Esophagus mucosa (tissue), 1 donor: ENCODE measurements at places on chromosomes 1 and 21. TPM values are rescaled to one million over a fixed set of nuclear protein-coding genes. Genes with fewer than 3 reads are reported as not detected.

DNA sequence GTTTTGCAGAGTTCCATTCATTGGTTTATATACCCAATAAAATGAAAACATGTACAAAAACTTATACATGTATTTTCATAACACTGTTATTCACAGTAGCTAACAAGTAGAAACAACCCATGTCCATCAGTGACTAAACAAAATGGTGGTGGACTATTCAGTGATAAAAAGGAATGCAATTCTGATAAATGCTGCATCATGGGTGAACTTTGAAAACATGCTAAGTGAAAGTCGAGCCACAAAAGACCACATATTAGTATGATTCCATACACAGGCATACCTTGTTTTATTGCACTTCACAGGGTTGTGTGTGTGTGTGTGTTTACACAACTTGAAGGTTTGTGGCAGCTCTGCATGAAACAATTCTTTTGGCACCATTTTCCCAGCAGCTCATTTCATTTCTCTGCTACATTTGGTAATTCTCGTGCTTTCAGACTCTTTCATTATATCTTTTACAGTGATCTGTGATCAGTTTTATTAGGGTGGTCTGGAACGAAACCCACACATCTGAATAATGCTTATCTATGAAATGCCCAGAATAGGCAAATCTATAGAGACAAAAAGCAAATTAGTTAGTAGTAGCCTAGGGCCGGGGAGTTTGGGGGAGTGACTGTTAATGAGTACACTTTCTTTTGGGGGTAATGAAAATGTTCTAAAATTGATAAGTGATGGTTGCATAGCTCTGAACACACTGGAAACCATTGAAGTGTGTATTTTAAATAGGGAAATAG lies 27.2 kb downstream of the RNF11 start:
- no peak for ATAC-seq

DNA sequence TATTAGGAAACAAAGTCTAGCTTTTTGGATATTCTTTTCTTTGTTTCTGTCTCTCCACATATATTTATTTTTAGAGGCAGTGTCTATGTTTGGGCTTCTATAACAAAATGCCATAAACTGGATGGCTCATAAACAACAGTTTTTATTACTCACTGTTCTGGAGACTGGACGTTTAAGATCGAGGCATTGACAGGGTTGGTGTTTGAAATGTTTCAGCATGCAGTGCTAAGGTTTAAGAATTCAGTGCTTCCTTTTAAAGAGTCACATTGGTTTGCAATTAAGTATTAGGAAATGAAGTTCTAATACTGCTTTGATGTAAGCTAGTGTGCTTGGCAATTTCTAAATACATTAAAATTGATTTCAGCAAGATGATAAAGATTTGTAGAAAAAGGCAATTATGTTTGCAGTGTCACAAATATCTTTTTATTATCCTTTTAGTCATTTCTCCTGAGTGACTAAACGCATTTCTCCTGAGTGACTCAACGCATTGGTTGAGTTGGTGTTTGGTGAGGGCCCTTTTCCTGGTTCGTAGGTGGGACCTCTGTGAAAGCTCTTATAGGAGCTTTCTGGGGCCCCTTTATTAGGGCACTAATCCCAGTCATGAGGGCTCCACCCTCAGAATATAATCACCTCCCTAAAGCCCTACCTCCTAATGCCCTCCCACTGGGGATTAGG lies 317.0 kb downstream of the USP25 start:
- ATAC-seq: no peak

Gene GNG4
- 7.2 TPM for total RNA-seq

Gene FGR
- 1.3 TPM for total RNA-seq

Gene EPHA2
- 146 TPM for total RNA-seq

Gene PRELP
- total RNA-seq: 1.5 TPM

DNA sequence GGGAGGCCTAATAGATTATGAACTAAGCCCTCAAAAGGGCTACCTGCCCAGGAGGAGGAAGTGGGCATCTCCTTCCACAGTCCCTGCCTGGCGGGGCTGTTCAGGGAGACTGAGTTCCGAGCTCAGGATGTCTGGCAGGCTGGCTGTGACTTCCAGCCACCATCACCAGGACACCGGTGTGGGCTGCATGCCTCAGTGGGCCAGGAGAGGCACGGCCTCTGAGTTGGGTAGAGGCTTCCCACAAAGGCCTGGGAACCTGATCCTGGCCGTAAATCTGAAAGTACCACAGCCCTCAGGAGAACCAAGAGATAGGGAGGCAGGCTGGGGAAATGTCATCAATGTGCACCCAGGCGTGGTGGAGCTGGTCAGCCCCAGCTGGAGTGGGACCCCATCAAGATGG lies 29.1 kb downstream of the NTPCR start:
- no peak for ATAC-seq

Gene ADAM30
- total RNA-seq: not detected

Gene DEPDC1
- 10.4 TPM for total RNA-seq

DNA sequence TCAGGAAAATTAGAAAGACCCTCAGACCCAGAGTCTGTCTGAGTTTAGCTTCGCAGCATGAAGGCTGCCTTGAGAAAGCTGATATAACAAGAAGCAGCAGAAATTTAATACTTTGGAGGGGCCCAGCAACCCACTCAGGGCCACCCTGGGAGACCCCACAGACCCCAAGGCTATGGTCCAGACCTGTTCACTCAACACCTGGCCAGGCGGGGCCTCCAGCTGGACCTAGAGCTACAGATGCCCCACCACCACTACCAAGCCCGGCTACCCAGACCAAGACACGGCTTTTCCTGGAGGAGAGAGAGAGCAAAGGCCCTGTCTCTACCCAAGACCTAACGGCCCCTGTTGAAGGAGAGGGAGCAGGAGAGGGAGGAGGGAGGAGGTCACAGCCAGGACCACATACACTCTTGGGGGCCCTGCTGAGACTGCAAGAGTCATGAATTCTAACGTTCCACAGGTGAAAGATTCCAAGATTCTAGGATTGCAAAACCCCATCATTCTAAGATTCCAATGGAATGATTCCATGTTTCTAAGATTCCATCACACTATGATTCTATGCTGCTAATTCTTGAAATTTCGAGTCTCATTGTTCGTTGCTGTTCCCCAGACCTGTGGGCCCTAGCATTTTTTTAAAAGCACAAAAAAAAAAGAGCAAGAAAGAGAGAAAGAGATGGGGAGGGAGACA lies 53.2 kb downstream of the LACTBL1 start:
- no peak for ATAC-seq

Gene LMO4
- total RNA-seq: 48.2 TPM

DNA sequence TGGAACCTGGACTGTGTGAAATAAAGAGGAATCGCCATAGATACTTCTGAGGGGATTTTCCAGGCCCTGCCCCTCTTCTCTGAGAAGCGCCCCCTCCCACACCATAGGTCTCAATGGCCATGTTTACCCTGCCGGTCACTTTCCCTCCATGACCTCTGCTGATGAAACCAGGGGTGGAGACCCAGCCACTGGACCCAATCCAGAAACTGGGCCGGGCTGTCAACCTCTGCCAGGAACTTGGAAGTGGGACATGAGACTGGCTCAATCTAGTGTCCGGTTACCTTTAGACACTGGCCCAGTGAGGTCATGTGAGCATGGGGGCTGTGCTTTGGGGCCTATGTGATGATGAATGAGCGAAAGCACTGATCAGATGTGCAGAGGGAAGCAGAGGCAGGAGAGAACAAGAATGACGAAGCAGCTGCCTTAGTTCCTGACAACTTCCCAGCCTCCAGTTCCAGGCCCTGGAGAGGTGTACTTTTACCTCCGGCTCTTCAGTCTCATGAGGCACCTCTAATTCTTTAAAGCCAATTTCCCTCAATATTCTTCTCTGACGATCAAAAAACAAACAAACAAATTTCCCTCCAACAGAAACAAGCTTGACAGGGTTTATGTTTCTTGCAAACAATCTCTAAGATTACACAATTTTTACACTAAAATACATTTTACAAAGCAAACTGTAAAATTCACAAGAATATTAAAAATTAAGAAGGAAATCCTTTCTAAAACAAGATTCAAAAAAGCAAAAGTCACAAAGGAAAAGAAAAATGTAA lies 4.9 kb downstream of the ASAP3 start:
- no peak for ATAC-seq

Gene IL10
- total RNA-seq: 0.84 TPM

- ATAC-seq: no peak
Measured at GRCh38 chr1:205601205-205601604, 30.6 kb downstream of the ELK4 start.

DNA sequence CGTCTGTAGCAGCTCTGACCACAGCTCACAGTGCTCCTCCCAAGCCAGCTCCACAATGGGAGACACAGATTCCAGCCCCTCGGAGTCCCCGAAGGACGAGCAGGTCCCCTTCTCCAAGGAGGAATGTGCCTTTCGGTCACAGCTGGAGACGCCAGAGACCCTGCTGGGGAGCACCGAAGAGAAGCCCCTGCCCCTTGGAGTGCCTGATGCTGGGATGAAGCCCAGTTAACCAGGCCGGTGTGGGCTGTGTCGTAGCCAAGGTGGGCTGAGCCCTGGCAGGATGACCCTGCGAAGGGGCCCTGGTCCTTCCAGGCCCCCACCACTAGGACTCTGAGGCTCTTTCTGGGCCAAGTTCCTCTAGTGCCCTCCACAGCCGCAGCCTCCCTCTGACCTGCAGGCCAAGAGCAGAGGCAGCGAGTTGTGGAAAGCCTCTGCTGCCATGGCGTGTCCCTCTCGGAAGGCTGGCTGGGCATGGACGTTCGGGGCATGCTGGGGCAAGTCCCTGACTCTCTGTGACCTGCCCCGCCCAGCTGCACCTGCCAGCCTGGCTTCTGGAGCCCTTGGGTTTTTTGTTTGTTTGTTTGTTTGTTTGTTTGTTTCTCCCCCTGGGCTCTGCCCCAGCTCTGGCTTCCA lies 22.9 kb upstream of the VPS13D start:
- peak; percentile 41 for ATAC-seq

DNA sequence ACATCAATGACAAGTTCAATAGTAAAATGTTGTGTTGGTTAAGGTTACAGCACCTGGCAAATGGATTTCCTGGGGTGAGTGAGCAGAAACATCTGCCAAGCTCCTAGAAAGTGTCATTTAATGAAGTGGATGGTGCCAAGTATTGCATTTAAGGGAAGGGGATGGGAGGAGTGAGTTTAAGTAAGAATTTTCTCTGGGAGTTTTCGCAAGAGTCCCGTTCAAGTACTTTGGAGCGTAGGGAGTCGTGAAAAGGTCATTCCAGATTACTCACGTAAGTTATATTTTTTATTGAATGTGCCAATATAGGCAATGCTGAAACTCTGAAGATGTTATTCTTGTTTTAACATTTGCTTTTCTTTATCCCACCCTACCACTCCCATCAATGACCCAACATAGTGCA lies 117.4 kb upstream of the RAB3GAP2 start:
- ATAC-seq: no peak

- ATAC-seq: peak; percentile 61
Measured at GRCh38 chr1:92485381-92486250, 1.1 kb downstream of the GFI1 start.

- ATAC-seq: no peak
Measured at GRCh38 chr1:33387625-33388024, 43.3 kb downstream of the PHC2 start.

DNA sequence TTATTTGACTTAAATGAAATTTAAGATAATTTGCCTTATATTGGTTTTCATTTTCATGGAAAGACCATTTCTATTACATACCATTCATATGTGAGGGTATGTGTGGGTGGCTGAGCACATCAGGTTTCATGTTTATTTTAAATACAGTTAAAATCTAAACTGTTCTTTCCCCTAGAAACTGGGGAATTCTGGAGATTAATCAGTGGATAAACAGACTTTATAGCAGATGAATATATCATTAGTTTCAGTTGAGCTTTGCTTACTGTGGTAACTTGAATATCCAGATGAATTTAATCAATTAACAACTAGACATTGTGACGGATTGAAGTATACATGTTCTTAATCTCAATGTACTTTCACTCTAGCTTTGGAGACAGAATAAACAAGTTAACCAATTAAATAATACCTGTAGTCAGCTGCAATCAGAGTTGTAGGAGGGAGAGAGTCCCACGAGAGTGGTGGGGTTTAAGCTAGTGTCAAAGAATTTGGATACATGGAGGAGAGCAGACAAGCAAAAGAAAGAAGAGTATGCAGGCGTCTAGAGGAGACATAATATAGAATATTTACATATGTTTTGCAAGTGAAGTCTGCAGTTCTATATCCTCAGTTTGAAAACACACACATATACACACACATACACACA lies 97.6 kb downstream of the PDE4B start:
- ATAC-seq: no peak

GRCh38 chr1:156668801-156669637 lies 8.2 kb downstream of the NES start:
- no peak for ATAC-seq

DNA sequence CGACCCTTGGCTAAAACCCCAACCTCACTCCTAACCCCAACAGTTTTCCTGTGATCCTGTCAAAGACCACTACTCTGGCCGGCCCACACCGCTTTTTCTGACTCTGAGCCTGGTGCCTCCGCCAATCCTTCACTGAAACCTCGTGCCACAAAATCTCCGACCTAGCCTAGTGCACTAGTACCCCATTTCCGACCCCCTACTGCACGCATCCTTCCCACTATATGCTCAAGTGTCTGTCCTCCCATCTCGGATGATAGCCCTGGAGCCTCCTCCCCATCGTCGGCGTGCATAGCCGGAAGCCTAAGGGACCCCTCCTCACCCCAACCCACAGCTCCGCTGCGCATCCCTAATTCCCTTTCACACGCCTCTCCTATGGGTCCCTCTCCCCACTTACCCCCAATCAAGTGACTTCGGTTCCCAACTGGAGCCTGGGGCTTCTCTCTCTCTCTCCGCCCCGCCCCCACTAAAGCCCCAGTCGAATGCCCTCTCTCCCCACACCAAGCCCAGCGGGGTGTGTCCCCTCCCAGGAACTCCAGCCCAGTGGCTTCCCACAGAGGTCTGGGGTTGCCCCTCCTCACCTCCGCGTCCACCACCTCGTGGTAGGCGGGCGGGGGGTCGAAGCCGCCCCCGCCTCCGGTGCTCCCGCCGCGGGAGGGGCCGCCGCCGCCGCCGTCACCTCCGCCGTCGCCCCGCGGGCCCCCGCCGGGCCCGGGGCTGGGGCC lies 791 bp downstream of the USP24 start:
- peak; percentile 31 for ATAC-seq

GRCh38 chr1:203612932-203613682 lies 13.5 kb upstream of the ATP2B4 start:
- ATAC-seq: no peak

Gene AXDND1
- total RNA-seq: not detected

Gene S100A16
- 1,290 TPM for total RNA-seq

DNA sequence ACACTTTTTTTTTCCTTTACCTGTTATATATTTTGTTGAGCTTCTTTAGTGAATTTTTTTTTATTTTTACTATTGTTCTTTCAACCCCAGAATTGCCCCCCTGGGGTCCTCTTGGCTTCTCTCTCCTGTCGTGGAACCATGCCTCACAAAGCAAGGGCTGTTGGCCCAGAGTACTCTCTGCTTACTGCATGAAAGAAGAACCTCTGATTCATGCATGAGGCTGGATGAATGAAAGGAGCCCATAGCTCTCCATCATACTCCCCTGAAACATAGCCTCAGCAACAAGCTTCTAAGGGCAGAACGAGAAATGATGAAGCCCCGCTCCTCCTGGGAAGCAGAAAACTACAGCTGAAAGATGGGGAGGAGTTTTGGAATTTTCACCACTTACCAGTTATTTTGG lies 1441.0 kb downstream of the BRINP3 start:
- ATAC-seq: no peak
